ENCODE measurements at places on chromosomes 2 and 18. TPM values are rescaled to one million over a fixed set of nuclear protein-coding genes. Genes with fewer than 3 reads are reported as not detected.

Gene MC2R
- polyA plus RNA-seq = not detected

- no peak for DNase-seq
Observed at GRCh38 chr18:36775396-36775795, 53.4 kb downstream of the TPGS2 start.

- no peak for DNase-seq
Observed at GRCh38 chr2:70403267-70404053, 101.6 kb upstream of the FAM136A start.

Gene ITPRIPL1
- 1.2 TPM for polyA plus RNA-seq

- peak; percentile 67 for DNase-seq
Observed at GRCh38 chr2:240129731-240130392, 6.2 kb downstream of the COPS9 start.

Gene SETBP1
- polyA plus RNA-seq = 1.3 TPM

Gene CDH2
- polyA plus RNA-seq = 12.6 TPM

- DNase-seq = no peak
Observed at GRCh38 chr2:6072768-6073167, 380.6 kb downstream of the SOX11 start.

GRCh38 chr2:54559593-54560145 is 103.5 kb downstream of the SPTBN1 start:
- DNase-seq = no peak

GRCh38 chr2:230888824-230889400 is 24.2 kb downstream of the ITM2C start:
- DNase-seq = peak; percentile 39

All from aorta (tissue), 5 donors.